Naive thymus-derived CD4-positive, alpha-beta T cell (primary cell): ENCODE measurements at places on chromosomes 7 and 10. TPM values are rescaled to one million over a fixed set of nuclear protein-coding genes. Genes with fewer than 3 reads are reported as not detected.

DNA sequence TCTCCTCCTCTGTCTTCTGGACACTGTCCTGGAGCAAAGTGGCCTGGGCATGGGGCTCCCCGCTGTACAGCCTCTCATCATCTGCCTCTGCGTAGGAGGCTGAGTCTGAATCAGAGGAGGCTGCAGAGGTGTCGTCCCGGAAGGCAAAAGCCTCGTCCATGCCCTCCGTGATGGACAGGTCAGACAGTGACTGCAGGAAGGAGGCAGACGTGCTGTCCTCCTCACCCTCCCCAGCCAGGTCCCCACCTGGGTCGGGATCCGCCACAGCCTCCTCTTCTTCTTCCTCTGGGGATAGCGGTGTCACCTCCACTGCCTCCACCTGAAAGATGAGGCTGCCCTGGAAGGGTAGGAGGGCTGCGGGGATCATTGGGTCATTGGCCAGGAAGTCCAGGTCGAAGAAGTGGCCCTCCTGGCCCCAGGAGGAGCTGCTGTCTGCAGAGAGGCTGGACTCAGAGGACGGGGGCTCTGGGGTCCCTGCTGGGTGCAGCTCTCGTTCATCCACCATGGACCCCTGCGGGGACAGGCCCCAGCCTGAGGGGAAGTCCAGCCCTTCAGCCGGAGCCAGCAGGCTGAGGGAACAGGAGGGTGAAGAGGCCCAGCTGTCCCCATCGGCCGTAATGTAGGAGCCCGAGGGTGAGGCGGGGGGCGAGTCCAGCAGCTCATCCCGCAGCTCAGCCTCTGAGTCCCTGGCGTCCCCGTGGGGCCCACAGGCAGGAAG lies 3.7 kb downstream of the NACAD start:
- no peak for DNase-seq

- DNase-seq, result no peak
These were observed 53.9 kb upstream of the PAPSS2 start for GRCh38 chr10:87605628-87606251.

GRCh38 chr10:110815354-110816004 lies 56.2 kb upstream of the PDCD4 start:
- no peak for DNase-seq

DNA sequence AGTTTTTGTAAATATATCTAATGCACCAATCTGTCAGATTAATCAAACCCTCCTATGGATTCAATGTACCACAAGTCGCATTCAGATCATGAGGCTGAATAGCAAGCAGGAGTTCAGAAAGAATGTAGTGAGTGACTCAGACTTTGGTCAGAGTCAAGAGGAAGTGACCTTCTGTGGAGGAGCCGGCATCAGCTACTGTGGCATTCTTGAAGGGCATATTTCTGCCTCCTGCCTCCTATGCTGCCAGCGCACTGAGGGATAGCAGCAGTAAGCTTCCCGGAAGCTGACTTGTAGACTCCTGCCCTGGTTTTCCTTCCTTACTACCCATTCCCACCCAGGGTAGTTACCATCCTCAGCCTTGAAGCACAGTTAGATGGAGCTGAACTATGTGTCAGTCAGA lies 867.5 kb downstream of the NRG3 start:
- DNase-seq, result no peak

PSAP gene
- 147 and 153 TPM in 2 replicates for total RNA-seq

DNA sequence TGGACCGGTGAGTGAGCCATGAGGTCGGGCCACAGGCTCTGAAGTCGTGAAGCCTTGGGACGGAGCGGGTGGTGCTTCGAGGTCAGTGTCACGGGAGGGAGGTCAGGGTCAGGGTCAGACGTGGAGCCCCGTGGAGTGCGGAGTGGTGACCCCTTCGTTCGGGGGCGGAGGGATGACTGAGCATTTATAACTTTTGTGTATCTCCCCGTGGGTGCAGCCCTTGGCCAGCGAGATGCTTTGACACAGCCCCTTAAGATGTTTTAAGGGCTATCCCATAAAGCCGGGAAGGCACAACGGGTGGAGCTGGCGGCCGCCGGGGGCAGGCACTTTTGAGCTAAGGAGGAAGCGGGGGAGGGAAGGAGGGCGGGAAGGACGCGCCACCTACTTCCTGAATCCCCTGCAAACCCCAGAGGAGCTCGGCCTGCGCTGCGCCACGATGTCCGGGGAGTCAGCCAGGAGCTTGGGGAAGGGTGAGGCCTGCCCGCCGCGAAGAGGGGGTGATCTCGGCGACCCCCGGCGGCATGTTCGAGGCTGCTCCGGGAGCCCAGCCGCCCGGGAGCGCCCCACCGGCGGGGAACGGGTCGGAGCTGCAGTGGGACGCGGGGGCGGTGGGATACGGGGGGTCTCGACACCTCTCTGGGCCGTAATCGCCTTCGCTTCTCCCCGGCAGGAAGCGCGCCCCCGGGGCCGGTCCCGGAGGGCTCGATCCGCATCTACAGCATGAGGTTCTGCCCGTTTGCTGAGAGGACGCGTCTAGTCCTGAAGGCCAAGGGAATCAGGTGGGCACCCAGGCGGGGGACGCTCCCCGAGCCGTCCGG lies at the start of gene GSTO1:
GSTO1 (plus strand) TSS at position 400 of the 818 bp plus-strand sequence; CDS start at position 437, 37 bp downstream.
- DNase-seq, result peak; percentile 37

- no peak for DNase-seq
These were observed 166.0 kb upstream of the SP4 start for GRCh38 chr7:21261627-21262594.

DNA sequence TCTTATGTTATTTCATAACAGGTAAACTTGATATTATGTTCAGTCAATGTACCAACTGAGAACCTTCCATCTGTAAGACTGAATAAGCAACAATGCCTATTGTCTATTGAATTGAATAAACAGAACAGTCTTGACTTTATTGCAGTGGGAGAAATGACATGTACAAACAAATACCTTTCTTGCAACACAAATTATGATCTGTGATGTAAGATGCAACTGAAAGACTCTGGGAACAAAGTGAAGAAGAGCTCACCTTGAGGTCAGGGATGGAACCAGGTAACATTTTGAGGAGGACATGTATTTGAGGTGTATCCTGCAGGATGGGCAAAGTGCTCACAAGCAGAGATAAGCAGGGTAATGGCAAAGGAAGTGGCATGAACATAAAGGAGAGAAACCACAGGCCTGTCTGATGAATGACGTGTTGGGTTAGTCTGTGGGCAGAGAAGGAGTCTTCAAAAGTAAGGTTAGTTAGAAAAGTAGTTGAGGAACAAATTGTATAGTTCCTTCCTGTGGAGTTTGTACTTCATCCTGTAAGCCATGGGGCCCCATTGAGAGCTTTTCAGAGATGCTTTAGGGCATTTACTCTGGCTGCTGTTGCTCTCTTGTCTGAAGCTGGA lies 9.5 kb downstream of the PNLIPRP3 start:
- no peak for DNase-seq
